ENCODE measurements at places on chromosomes 7 and 10.

- DNase-seq: no peak
These were observed 619.2 kb upstream of the GALNT17 start for GRCh38 chr7:70512761-70513160.

DNA sequence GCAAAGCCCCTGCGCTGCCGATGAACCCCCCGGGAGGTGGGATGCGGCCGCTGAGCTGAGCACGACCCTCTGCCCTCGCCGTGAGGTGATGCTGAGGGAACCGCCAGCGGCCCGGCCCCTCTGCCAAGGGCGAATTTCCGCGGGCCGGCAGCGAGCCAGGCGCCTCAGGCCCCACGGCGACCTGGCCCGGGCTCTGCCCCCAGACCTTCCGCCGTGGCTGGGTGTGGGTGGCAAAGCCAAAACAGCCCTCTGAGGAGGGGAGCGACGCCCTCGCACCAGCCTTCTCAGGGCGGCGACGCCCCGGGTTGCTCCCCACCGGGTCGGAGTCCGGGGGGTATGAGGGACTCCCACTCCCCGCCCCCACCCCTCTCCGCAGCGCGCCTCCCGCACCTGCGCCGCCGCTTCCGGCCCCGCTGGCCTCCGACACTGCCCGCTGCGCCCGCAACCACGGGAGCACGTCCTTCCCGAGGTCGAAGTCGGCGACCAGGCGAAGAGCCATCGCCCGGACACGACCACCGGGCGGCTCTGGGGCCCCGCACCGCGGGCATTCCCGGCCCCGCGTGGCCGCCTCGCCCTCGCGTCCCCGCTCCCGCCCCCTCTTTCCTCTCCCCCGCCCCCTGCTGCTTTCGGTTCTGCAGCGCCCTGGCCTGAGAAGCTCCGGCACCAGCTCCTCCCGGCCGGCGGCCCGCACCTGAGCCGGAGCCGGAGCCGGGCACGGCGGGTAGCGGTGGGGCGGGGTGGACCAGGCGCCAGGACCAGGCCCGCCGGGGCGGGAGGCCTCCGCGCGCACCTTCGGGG is at the start of gene GSAP:
TSS of gene GSAP (minus strand) at position 527 of the 798 bp plus-strand sequence. CDS start at position 499, 28 bp downstream.
- no peak for DNase-seq

DNA sequence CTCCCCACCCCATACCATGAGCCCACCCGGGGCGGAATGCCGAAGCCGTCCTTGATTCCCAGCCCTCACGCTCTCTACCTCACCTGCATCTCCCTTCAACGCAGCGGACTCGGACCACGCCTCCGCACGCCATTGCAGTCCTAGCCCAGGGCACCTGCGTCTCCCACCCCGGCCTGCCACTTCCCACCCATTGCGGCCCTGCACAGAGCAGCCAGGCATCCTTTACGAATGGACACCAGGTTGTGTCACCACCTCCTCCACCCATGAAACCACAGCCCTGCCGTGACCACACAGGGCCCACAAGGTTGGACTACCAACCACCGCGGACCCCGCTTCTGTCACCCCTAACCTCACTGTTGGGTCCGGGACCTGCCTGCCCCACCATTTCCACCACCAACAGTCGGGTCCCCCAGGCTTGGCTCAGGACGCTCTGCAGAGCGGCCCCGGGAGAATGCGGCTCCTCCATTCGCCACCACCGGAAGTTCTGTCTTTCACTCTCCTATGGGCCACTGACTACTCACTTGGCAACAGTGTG is 232.5 kb downstream of the MAD1L1 start:
- no peak for DNase-seq

- no peak for DNase-seq
These were observed 48.4 kb upstream of the INPP5A start for GRCh38 chr10:132489053-132489703.

DNA sequence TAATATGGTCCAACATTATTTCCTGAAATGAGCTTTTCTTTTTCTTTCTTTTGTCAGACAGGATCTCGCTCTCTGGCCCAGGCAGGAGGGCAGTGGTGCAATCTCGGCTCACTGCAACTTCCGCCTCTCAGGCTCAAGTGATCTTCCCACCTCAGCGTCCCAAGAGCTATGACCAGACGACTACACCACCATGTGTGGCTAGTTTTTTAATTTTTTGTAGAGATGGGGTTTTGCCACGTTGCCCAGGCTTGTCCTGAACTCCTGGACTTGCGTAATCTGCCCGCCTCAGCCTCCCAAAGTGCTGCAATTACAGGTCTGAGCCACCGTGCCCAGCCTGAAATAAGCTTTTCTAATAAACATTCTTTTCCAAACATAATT is 48.6 kb downstream of the CUL2 start:
- DNase-seq: no peak

GRCh38 chr10:124743191-124744101 is 732 bp downstream of the FAM53B start:
- DNase-seq: no peak

GRCh38 chr10:97135464-97135863 is 50.3 kb downstream of the SLIT1 start:
- no peak for DNase-seq

- no peak for DNase-seq
These were observed 359.4 kb downstream of the GPAM start for GRCh38 chr10:111824128-111824527.

- no peak for DNase-seq
These were observed 112.5 kb downstream of the WNT2 start for GRCh38 chr7:117210397-117210796.

DNA sequence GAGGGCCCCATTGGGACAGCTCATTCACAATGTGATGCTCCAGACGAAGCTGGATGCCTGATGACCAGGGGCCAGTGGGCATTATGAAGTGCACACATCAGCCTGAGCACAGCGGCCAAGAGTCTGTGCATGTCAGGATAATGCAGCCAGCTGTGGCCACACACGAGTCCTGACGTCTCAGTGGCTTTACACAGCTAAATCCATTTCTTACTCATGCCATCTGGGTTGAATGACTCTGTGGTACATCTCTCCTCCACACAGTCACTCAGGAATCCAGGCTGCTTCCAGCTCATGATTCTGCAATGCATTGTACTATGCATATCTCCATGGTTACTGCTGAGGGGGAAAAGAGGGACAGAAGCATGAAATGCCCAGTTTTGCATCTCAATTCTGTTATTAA is 123.6 kb downstream of the PRLHR start:
- no peak for DNase-seq
